ENCODE measurements at places on chromosomes 16 and 17.

GRCh38 chr17:7579001-7579833 lies at the start of gene CD68:
Gene CD68 (plus strand): TSS chr17:7579638. CDS start chr17:7579678, 40 bp downstream.
- peak; percentile 35 for DNase-seq

- DNase-seq = no peak
These were observed 3.2 kb downstream of the KIFC3 start for GRCh38 chr16:57798953-57799599.

DNA sequence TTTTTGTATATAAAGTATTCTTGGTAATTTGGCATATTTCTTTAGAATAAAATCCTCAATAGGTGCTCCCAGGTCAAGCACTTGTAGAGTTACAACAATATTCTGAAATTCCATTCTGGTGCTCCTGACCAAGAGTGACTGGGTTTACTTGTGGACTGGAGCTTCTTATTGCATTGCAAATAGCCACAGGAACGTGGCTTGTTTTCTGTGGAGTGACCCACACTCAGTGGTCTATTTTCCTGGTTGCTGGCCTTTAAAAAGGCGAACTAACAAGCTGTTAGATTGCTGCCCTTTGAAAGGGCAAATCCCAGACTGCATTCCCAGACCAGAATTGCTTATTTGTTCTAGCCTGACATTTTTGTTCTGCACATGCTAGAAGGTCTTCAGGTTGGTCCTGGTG lies 658.8 kb upstream of the GOT2 start:
- DNase-seq = no peak

- DNase-seq = no peak
These were observed 25.0 kb downstream of the WNT9B start for GRCh38 chr17:46876353-46876887.

GRCh38 chr16:79519448-79519847 lies 81.1 kb downstream of the MAF start:
- no peak for DNase-seq

DNA sequence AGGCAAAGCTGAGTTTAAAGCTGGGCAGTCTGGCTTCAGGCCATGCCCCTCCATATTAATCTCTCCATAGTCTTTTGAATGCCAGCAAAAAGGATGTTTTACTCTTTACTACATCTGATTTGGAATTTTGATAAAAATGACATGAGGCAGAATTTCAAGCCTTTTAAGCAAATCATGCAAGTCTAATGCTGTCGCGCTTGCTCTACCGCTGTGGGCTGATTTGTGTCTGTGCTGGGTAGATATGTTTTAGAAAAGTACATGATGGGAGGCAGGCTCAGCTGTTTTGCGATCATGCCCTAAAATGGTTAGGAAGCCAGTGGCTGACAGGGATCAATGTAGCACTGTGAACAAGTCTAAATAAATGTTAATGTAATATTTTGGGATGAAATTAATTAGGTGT lies 311.9 kb downstream of the CA10 start:
- peak; percentile 42 for DNase-seq

DNA sequence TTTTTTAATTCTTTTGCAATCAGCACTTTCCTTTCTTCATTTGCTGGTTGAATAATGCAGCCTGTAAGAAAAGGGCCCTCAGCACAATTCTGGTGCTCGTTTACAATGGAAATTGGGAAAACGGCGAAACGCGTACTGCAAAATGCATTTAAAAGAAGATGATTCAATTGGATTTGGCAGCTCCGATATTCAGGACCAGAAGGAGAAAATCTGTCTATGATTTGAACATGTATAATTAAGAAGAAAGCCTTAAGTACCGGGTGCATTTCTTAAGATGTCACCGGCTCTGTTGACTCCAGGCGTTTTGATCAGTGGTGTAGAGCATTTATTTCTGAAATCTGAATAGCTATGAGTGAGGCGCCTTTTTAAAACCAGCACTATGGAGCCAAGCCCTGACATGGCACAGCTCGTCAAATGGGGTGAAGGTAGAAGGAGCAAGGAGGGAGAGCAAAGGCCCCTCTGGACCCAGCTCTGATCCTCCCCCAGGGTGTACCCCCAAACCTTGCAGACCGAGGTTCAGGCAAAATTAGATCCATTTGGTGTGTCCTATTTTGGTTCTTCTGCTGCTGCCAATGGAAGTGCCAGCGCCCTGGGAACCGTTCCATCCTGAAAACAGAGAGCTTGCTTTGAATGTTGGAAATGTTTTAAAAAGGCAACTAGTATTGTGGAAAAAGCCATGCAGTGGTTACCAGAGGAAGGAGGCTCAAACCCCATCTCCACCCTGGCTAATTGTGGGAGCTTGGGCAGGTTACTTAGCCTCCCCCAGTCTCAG lies 161.4 kb upstream of the RPL38 start:
- peak; percentile 28 for DNase-seq

DNA sequence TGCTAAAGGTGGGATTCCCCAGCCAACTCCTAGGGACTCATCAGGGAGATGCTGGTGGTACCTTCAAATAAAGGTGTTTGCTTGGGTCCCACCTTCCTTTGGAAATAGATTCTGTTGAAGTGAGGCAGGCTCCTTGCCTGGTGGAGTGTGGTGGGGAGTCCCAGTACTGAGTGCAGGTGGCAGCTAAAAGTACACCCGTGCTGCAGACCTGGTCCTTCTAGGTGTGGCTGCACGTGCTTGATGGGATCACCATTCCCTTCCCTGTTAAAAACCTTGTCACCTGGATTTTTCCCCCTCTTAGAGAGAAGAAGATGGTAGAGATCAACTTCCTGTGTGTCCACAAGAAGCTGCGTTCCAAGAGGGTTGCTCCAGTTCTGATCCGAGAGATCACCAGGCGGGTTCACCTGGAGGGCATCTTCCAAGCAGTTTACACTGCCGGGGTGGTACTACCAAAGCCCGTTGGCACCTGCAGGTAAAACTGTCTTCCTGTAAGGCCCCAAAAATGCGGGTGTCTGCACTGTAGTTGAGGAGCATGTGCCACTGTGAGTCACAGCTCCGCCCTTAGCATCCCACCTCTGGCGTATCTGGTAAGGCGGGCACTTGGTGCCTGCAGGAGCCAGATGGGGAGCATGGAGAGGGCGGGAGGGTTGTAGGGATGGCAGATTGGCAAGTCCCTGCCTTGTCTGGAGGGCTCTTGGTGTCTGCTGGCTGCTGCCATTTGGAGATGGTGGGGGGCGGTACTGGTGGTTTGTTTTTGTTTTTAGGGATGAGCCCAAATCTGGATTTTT lies 34.0 kb downstream of the PLCD3 start:
- no peak for DNase-seq

All from putamen (tissue), 1 donor.